Activated T-helper 17 cell treated with anti-CD3 and anti-CD28 coated beads, Interleukin-2, amount 50 U/mL, for 72 hours (primary cell): ENCODE measurements at places on chromosomes 5 and 9. TPM values are rescaled to one million over a fixed set of nuclear protein-coding genes. Genes with fewer than 3 reads are reported as not detected.

DNA sequence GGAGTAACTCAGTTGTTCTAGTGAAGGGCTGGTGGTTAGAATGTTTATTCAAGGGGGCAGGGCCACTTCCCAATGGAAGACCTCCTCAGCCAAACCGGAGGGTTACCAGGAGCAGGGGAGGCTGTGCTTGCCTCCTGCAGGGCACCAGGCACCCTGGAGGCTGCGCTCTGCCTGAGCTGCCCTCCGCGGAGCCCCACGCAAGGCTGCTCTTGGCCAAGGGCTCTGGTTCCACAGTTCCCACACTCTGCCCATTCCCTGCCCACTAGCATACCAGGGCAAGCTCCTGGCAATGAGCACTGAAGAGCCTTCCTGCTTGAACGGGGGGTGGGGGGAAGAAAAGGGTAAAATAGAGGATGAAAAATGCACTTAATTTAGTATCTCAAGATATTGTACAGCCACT is 35.5 kb upstream of the PTCH1 start:
- ATAC-seq, result no peak

PFN3 gene
- not detected for total RNA-seq

GRCh38 chr5:139659695-139660101 is 11.5 kb downstream of the CXXC5 start:
- ATAC-seq, result no peak

FAM114A2 gene
- total RNA-seq, result 23.2 TPM

GRCh38 chr5:179310439-179311090 is 34.7 kb downstream of the ADAMTS2 start:
- ATAC-seq, result no peak

GRCh38 chr5:126597156-126597555 is 2.1 kb upstream of the ALDH7A1 start:
- ATAC-seq, result no peak

MARCHF11 gene
- not detected for total RNA-seq

PCDHGB7 gene
- total RNA-seq, result not detected

DNA sequence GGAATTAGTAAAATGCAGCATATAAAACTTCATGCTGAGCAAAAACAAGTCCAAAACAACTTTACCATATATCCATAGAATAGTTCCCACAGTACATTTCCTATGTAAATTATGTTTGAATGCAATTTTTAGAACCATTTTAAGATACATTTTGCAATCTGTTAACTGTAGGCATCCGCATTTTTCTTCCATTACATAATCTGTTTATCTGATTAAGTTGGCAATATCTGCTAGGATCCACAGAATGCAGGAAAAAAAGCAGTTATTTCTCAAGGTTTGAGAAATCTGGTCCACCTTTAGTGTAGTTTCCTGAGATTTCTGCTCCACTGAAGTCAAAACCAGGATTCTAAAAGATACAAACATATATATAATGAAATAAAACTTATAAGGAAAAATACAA is 6.2 kb downstream of the NUDCD2 start:
- ATAC-seq, result no peak

- ATAC-seq, result no peak
Measured at GRCh38 chr5:82367930-82368329, 89.8 kb upstream of the RPS23 start.

ZNF462 gene
- total RNA-seq, result 0.67 TPM
